SK-N-SH treated with all-trans-retinoic acid at 6 μM for 48 hours (cell line): ENCODE measurements at places on chromosomes 13 and 19.

DNA sequence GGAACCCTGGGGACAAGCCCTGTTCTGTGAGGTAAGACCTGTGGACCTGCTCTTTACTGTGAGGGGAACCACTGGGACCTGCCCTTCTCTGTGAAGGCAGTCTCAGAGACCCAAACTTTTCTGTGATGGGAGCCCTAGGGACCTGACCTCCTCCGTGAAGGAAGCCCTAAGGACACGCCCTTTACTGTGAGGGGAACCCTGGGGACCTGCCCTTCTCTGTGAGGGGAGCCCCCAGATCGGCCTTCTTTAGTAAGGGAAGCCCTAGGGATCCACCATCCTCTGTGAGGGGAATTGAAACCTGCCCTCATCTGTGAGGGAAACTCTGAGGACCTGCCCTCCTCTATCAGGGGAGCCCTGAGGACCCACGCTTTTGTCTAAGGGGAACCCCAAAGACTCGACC, 343.5 kb downstream of the UQCRFS1 start:
- ATAC-seq, result no peak

- ATAC-seq, result peak; percentile 27
These were observed 2.9 kb downstream of the IER2 start for GRCh38 chr19:13152974-13153568.

DNA sequence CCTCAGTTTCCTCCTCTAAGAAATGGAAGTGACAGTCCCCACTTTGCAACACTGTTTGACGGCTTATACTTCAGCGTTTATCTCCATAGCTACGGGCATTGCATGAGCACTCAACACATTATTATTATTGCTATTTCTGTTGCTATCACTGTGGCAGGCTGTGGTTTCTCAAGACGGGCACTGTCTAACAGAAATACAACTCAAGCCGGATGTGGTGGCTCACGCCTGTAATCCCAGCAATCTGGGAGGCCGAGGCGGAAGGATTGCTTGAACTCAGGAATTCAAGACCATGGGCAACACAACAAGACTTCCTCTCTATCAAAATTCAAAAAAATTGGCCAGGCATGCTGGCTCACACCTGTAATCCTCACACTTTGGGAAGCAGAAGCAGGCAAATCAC, 4.9 kb upstream of the ZSWIM4 start:
- ATAC-seq, result no peak

- no peak for ATAC-seq
These were observed 19.7 kb downstream of the BRSK1 start for GRCh38 chr19:55303477-55303876.

- no peak for ATAC-seq
These were observed 110.4 kb downstream of the CRYL1 start for GRCh38 chr13:20415306-20415679.

DNA sequence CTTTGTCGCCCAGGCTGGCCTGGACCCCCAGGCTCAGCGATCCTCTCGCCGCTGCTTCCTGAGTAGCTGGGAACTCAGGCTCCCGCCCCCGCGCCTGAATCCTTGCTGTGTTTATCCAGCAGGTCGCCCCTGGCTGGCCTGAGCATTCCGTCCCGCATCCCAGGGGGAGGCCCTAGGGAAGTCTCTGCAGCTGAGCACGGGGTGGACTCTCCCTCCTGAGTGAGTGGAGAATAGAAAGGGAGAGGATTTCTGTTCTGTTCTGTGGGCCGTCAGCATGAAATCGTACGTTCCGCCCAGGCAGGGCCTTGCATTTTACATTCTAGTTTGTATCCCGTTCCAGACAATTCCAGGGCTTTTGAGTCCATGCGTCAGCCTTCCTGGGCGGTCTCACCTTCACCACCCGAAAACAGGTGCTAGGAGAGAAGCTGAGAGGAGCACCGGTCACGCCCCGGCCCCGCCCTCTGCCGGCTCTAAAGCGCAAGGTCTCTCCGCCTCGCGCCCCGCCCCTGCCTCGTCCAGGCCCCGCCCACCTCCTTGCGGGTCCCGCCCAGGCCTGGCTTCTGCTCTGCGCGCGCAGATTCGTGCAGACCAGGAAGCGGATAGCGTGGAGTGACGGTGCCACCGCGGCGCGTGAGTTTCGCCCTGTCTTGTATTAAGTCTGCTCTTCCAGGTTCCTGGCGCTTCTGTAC, at the start of gene ZNF761:
Gene ZNF761 (plus strand): TSS at position 586 of the 689 bp plus-strand sequence. CDS start 15,285 bp downstream, outside the sequence.
- ATAC-seq, result peak; percentile 100

- ATAC-seq, result peak; percentile 76
These were observed 751 bp downstream of the ZNF584 start for GRCh38 chr19:58409010-58409790.

GRCh38 chr13:23391752-23392151, 41.8 kb downstream of the SACS start:
- ATAC-seq, result peak; percentile 58

GRCh38 chr13:23748109-23748990, 140.8 kb downstream of the MIPEP start:
- ATAC-seq, result no peak; the same call in 2 of the 3 replicates

DNA sequence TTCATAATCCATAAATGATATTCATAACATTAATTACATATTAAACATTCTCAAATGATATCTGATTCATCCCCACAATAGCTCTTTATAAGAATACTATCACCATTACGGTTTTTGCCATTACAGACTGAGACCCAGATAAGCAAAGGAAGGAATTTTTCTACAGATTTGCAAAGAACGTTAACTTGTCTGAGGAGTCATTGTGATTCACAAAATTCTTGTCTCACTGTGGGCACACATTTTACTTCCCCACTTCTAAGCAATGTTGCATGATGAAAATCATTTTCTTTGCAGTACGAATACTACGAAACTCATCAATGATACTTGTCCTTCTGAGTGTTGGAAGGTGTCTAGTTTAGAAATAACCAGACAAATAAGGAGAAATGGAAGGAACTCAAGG, 70.1 kb downstream of the NALCN start:
- ATAC-seq, result no peak

DNA sequence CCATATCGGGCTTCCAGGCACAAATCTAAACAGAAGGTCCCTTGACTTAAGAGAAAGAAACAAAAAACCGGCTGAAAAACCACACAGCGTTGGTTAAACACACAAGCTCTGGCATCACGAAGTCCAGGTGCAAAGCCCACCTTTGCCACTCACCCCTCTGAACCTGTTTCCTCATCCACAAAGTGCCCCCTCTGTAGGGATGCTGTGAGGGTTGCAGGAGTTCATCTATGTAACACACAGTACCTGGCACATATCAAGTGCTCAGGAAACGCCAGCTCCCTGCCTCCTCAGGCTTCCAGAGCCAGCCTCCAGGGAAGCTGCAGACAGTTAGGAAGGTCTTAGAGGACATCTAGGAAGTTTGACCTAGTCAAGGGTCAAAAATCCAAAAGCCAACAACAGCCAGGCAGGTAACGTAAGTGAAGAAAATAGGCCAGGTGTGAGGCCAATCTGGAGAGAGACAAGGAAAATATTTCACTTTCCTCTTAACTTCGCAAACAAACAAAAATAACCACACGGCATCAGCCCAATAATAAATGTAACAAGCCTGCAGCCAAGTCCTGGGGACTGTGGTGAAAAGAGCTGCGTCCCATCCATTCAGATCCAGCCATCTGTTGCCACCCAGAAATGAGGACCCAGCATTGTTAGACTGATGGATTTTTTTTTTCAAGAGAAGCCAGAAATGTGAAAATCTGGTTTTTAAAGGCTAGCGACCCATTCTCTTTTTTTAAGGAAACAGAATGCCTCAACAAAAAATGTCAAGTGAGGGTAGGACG, 10.0 kb downstream of the KDELR1 start:
- no peak for ATAC-seq

DNA sequence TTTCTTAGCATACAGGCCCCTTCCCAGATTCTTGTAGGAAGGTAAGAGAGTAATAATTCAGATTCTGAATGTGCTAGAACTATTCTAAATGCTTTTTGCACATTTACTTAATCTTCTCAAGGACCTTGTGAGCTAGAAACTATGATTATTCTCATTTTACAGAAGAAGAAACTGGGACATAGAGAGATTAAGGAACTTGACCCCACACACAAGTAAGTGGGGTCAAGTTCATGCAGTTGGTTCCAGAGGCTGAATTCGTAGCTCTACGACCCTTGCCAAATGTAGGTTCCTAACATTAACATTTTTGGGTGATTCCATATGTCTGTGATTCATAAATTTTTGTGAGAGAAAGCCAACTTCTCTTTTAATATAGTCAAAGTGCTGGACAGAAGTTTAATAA, 238.1 kb downstream of the LACC1 start:
- no peak for ATAC-seq

- ATAC-seq, result no peak
These were observed 24.0 kb downstream of the UTP14C start for GRCh38 chr13:52048516-52048915.

- no peak for ATAC-seq
These were observed 199.3 kb upstream of the UBL3 start for GRCh38 chr13:30049692-30050091.

DNA sequence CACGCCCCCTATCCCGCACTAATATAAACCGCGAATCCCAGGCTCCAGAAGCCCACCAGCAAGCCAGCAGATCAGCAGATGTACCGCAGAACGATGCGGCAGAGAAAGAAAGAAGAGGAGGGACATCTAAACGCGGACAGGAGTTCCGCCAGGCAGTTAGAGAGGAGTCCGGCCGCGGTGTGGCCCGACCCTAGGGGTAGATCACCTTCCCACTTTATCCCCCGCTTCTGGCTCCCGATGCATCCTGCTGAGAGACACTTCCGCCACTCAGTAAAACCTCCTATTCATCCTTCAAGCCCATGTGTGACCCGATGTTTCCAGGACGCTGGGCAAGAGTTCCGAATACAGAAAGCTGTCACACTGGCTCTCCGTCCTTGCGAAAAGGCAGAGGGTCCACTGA, 1046.8 kb downstream of the SLITRK5 start:
- no peak for ATAC-seq

DNA sequence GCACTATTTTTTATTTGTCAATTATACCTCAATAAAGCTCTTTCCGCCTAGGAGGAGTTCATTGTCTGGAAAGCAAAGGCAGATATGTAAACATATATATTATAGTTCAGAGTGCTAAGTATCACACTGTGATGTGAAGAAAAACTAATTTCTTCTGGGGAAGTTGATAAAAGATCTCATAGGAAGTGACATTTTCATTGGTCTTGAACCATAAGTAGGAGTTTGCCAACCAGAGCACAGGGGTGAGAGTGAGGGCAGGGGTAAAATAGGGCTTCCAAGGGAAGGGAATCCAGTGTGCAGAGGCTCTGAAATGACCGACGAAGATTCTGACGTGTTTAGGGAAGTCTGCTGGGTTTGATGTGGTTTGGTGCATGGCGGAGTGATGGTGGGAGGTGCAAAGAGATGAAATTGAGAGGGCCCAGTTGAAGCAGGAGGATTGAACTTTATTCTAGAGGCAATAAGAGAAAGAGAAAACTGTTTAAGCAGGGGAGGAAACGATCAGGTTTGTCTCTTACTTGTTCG, 780 bp upstream of the GTF2F2 start:
- peak; percentile 65 for ATAC-seq

- peak; percentile 70 for ATAC-seq
These were observed 3.6 kb upstream of the GNG8 start for GRCh38 chr19:46639358-46640182.

GRCh38 chr13:49683489-49683888, 7.8 kb downstream of the EBPL start:
- ATAC-seq, result no peak

DNA sequence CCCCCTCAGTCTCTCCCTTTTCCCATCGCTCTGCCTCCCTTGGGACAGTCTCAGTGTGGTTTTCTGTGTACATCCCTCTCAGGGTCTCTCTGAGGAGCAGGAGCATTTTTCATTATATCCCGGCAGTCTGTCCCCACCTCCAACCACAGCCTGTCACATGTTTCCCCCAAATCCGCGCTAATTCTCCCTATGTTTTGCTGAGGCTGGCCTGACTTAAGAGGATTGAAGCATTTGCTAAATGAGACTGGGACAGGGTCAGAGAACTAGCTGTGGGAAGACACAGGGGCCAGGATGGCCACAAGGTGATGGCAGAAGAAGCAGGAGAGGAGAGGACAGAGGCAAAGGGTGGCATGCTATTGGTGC, 5.5 kb downstream of the TPRX1 start:
- ATAC-seq, result no peak

GRCh38 chr13:41004875-41005693, 14.0 kb downstream of the ELF1 start:
- peak; percentile 51; the same call in 2 of the 3 replicates for ATAC-seq

GRCh38 chr19:752652-753517, 2.0 kb downstream of the MISP start:
- ATAC-seq, result no peak

- peak; percentile 87 for ATAC-seq
These were observed 20.2 kb upstream of the CD70 start for GRCh38 chr19:6610934-6611852.

DNA sequence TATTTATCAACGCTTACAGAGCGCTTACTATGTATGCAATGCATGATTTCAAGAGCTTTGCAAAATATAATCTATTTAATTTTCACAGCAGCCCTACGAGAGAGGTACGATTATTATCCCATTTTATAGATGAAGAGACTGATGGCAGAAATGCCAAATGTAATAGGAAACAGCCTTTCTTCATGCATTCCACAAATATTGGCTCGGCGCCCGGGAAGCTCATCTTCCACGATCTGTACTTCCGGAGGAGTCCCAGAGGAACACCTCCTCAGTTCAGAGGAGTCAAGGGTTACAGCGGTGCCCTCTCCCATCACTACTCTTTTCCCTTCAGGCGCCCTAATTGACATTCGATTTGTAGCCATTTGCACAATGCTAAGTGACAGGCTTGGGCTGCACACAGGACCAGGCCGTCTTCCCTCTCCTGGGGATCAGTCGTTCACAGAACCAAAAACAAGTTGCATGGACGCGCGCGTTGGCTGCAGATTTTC, 1.1 kb upstream of the ARHGAP35 start:
- ATAC-seq, result peak; percentile 3

GRCh38 chr13:71758828-71759227, 108.2 kb downstream of the DACH1 start:
- no peak for ATAC-seq

DNA sequence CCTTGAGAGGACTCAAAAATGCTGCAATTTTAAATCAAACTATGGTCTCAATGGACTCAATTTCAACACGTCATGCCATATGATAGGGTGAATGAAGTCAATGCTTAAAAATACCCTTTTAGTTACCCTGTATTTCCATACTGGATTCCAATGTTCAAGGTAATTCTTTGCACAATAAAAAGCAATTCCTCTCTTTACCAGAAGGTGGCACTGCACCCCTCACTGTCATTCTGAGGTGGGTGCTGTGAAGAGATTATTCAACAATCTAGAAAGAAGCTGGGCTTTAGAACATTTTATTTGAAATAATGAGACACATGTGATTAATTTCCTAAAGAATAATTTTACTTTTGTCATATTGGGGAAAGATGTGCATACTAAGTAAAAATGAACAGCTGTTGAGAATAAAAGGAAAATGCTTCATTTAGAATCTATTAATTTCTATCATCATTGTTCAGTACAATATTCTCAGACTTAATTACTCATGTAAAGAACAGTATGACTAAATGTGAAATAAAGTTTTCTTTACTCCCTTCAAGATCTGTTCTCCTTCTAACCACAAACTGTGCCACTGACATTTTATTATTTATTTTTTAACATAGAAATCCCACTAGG, 789.1 kb downstream of the GPC5 start:
- peak; percentile 78; the same call in 2 of the 3 replicates for ATAC-seq

- ATAC-seq, result no peak
These were observed 663 bp upstream of the SMAD9 start for GRCh38 chr13:36920616-36921185.
